ENCODE measurements at places on chromosomes 7 and 10.

GRCh38 chr7:144050093-144050492 lies 1.3 kb downstream of the OR2A5 start:
- no peaks in the 10 kb centered on the region for H3K36me3 ChIP-seq
- H3K4me3 ChIP-seq, result no peak overlapping the region
- no peak for DNase-seq
- no peaks in the 10 kb centered on the region for H3K4me1 ChIP-seq
- H3K27ac ChIP-seq, result no peak overlapping the region

DNA sequence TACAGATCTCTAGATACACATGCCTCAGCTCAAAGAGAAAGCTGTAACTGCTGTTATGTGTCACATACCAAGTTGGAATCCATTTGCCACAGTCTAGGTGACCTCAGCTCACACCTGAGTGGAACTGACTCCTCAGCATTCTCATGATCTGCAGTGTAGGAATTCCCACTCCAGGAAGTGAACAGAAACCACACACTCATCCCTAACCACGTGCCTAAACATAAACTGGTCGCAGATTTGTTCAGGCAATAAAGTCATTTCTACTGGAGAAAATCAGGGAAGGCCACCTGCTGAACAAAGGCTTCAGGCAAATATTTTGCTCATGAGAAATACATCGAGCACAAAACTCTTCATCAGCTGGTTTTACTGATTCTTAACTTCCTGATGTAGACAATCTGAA lies 23.0 kb upstream of the ZMYND11 start:
- H3K36me3 ChIP-seq, result no peaks in the 10 kb centered on the region
- H3K4me3 ChIP-seq, result no peak overlapping the region
- no peaks in the 10 kb centered on the region for H3K4me1 ChIP-seq
- no peak overlapping the region for H3K27ac ChIP-seq
- no peak for DNase-seq

- no peaks in the 10 kb centered on the region for H3K36me3 ChIP-seq
- H3K27ac ChIP-seq, result no peak overlapping the region
- H3K27me3 ChIP-seq, result peaks cover 3% of the 10 kb centered on the region
- peak; percentile 66 for DNase-seq
- peak overlapping the region; percentile 54 for H3K4me3 ChIP-seq
Measured at GRCh38 chr10:784403-785088, 95.1 kb upstream of the DIP2C start.

DNA sequence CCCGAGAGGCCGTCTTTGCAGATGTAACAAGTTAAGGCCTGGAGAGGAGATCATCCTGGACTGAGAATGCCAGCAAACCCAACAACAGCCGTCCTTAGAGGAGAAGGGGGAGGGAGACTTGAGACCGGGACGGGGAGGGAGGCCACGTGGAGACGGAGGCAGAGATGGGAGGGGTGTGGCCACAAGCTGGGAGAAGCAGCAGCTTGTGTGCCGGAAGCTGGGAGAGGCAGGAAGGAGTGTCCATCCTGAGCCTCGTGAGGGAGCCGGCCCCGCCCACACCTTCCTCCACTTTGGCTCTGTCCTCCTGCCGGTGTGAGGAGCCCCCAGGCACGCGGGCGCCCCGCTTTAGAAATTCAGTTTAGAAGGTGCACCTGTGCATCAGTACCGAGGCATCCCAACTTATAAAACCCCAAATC lies 95.7 kb downstream of the DNAJB6 start:
- peak overlapping the region; percentile 50 for H3K4me3 ChIP-seq
- H3K36me3 ChIP-seq, result no peaks in the 10 kb centered on the region
- DNase-seq, result peak; percentile 95

- DNase-seq, result peak; percentile 78
- no peaks in the 10 kb centered on the region for H3K4me1 ChIP-seq
- H3K4me3 ChIP-seq, result no peak overlapping the region
- no peaks in the 10 kb centered on the region for H3K27me3 ChIP-seq
- no peak overlapping the region for H3K27ac ChIP-seq
- no peaks in the 10 kb centered on the region for H3K36me3 ChIP-seq
Measured at GRCh38 chr7:34091321-34091917, 186.1 kb downstream of the BMPER start.

GRCh38 chr7:17274551-17275245 lies 23.8 kb upstream of the AHR start:
- no peaks in the 10 kb centered on the region for H3K4me1 ChIP-seq
- no peak overlapping the region for H3K4me3 ChIP-seq

DNA sequence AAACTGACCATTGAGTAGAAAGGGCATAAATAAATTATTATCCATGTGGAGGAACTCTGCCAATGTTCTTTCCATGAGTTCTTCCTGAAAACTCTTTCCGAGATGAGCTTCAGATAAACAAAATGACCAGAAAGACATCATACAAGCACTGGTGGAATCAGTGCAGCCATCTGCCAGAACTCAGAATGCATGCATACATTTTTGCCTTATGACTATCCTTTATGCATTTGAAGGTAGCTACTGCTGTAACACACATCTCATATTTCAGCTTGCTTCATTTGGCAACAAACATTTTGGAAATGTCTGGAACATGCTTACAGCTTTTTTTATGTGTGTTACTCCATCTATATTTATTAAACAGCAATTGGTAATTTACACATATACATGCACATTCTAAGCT lies 448.9 kb downstream of the PLXDC2 start:
- H3K27ac ChIP-seq, result no peak overlapping the region
- no peaks in the 10 kb centered on the region for H3K27me3 ChIP-seq
- no peak for DNase-seq
- no peak overlapping the region for H3K4me3 ChIP-seq
- no peaks in the 10 kb centered on the region for H3K36me3 ChIP-seq
- no peaks in the 10 kb centered on the region for H3K4me1 ChIP-seq

- DNase-seq, result no peak
- no peak overlapping the region for H3K27ac ChIP-seq
- no peaks in the 10 kb centered on the region for H3K36me3 ChIP-seq
- H3K4me1 ChIP-seq, result peaks cover 7% of the 10 kb centered on the region
- no peaks in the 10 kb centered on the region for H3K27me3 ChIP-seq
Measured at GRCh38 chr10:60990663-60991062, 46.7 kb upstream of the RHOBTB1 start.

- H3K27me3 ChIP-seq, result no peaks in the 10 kb centered on the region
- H3K4me1 ChIP-seq, result no peaks in the 10 kb centered on the region
- no peaks in the 10 kb centered on the region for H3K36me3 ChIP-seq
- no peak overlapping the region for H3K27ac ChIP-seq
Measured at GRCh38 chr7:138865843-138866242, 67.8 kb upstream of the ATP6V0A4 start.

GRCh38 chr7:132488634-132489302 lies 87.5 kb downstream of the PLXNA4 start:
- no peaks in the 10 kb centered on the region for H3K27me3 ChIP-seq
- DNase-seq, result no peak
- H3K4me3 ChIP-seq, result no peak overlapping the region
- H3K36me3 ChIP-seq, result no peaks in the 10 kb centered on the region
- H3K4me1 ChIP-seq, result no peaks in the 10 kb centered on the region

- no peaks in the 10 kb centered on the region for H3K4me1 ChIP-seq
- H3K36me3 ChIP-seq, result no peaks in the 10 kb centered on the region
- DNase-seq, result peak; percentile 8
- H3K27ac ChIP-seq, result no peak overlapping the region
- H3K27me3 ChIP-seq, result no peaks in the 10 kb centered on the region
Measured at GRCh38 chr7:49644396-49645166, 128.9 kb upstream of the VWC2 start.

GRCh38 chr7:41399171-41399570 lies 303.7 kb downstream of the INHBA start:
- no peaks in the 10 kb centered on the region for H3K27me3 ChIP-seq
- H3K4me1 ChIP-seq, result peaks cover 12% of the 10 kb centered on the region
- H3K27ac ChIP-seq, result no peak overlapping the region
- DNase-seq, result no peak
- no peak overlapping the region for H3K4me3 ChIP-seq
- H3K36me3 ChIP-seq, result no peaks in the 10 kb centered on the region

- H3K27me3 ChIP-seq, result no peaks in the 10 kb centered on the region
- no peaks in the 10 kb centered on the region for H3K36me3 ChIP-seq
- H3K4me3 ChIP-seq, result no peak overlapping the region
Measured at GRCh38 chr10:21888959-21889358, 114.6 kb downstream of the DNAJC1 start.

DNA sequence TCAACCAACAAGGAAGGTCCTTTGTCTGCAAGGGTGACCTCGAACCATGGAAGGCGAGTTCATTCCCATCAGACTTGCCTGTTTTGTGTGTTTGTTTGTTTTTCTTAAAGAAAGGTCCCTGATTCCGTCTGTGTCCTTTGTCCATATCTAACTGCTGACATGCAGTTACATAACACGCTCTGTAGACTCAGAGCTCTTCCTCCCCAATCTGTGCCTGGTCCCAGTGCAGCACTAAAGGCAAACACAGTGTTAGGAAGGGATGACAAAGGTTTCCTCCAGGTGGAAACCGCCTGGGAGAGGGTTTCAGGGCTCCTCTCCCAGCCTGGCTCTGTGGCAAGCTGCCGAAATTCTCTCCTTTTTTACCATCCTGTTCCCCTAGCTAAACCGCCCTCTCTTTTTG lies 13.4 kb downstream of the JCAD start:
- no peaks in the 10 kb centered on the region for H3K27me3 ChIP-seq
- no peaks in the 10 kb centered on the region for H3K36me3 ChIP-seq
- DNase-seq, result no peak
- no peak overlapping the region for H3K27ac ChIP-seq
- peaks cover 7% of the 10 kb centered on the region for H3K4me1 ChIP-seq

DNA sequence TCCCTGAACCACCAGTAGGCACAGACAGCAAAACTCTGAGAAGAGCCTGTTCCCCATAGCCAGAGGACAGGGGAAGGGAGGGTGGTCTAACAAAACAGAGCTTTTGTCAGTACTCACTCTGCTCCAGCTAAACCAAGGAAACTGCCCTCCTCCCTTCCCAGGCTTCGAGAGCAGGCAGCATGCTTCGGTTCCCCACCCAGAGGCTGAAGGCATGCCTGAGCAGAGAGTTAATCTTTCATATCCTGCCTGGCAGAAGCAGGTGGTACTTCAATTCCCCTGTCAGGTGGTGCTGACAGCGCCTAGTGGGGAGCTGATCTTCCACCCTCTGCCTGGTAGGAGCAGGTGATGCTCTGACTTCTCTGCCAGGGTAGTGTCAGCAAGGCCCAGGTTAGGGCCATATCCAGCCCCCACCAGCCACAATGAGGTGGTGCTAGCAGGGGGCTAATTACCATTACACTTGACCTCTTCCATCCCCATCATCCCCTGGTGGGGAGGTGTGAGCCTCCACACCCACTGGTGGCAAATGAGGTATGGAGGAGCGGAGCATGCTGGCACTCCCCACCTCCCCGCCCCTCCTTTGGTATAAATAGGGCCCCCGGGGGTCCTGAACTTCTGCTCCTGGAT lies 35.1 kb downstream of the SDK1 start:
- peak; percentile 17 for DNase-seq
- H3K27ac ChIP-seq, result no peak overlapping the region
- no peak overlapping the region for H3K4me3 ChIP-seq
- peaks cover 8% of the 10 kb centered on the region for H3K4me1 ChIP-seq
- no peaks in the 10 kb centered on the region for H3K36me3 ChIP-seq

GRCh38 chr10:114261076-114261475 lies 22.0 kb downstream of the VWA2 start:
- H3K4me1 ChIP-seq, result peaks cover 6% of the 10 kb centered on the region
- no peaks in the 10 kb centered on the region for H3K27me3 ChIP-seq
- DNase-seq, result no peak
- H3K27ac ChIP-seq, result no peak overlapping the region
- H3K36me3 ChIP-seq, result no peaks in the 10 kb centered on the region

- no peak overlapping the region for H3K27ac ChIP-seq
- DNase-seq, result peak; percentile 61
- peaks cover 100% of the 10 kb centered on the region for H3K27me3 ChIP-seq
- H3K4me3 ChIP-seq, result peak overlapping the region; percentile 32
- H3K36me3 ChIP-seq, result no peaks in the 10 kb centered on the region
Measured at GRCh38 chr10:117547716-117548668, 5.4 kb downstream of the EMX2 start.

DNA sequence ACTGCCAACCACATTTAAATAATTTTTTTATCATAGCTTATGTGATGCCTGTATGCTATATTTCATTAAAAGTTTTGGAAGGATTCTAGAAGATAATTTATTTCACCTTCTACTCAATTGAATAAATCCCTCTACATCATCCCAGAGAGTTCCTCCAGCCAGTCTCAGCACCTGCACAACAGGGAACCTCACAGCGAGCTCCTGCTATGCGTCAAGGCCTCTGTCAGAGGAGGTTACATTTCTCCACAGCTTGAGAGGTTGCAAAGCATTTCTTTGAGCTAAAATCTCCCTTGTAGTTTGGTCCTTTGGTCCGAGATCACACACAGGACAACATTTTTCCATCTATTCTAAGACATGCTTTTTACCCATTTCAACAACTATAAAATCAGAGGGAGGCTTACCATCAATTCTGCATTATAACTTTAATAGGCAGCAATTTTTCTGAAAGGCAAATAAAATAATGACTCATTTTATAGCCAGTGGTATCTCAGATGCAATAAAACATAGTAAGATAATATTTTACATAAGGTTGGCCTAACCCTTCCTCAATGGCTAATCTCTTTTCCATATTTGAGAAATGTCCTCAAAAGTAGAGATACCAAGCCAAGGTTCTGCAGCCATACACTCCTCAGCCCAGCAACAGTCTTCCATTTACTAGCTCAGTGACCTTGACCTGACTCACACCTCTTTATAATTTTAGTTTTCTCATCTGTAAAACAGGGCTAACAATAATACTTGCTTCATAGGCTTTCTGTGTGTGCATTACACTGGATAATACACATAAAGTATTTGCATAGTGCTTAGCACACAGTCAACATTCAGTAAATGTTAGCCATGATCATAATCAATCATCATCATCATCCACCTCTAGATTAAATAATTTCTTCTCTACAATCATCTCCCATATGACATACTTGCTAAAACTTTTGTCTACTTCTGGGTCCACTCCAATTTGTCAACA lies 68.8 kb downstream of the DOCK4 start:
- H3K4me3 ChIP-seq, result no peak overlapping the region
- H3K27me3 ChIP-seq, result no peaks in the 10 kb centered on the region
- H3K36me3 ChIP-seq, result no peaks in the 10 kb centered on the region

DNA sequence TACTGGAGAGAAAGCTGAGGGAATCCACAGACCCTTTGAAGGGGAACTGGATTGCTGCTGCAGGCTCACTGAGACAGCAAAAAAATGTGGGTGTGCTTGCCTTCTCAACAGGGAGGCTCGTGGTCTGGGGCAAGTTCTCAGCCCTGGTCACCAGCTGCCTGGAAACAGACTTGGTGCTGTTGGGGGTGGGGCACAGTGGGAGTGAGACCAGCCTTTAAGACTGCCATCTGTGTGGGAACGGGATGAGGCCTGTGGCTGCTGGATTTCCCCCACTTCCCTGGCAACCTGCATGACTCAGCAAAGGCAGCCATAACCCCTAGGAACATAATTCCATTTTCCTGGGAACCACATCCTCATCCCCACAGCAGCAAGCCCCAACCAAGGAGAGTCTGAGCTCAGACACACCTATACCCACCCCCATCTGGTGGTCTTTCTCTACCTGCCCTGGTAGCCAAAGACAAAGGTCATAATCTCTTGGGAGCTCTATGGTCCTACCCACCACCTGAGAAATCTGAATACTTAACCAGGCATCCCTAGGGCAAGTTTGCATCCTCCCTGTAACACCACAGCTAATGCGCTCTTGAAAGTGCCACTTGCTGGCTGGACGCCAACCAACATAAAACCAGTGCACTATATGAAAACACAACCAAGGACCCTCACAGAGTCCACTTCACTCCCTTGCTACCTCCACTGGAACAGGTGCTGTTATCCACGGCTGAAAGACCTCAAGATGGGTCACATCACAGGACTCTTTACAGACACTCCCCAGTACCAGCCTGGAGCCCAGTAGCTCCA lies 45.0 kb upstream of the TFEC start:
- H3K36me3 ChIP-seq, result no peaks in the 10 kb centered on the region
- no peak for DNase-seq
- no peak overlapping the region for H3K4me3 ChIP-seq
- H3K27me3 ChIP-seq, result no peaks in the 10 kb centered on the region
- H3K27ac ChIP-seq, result no peak overlapping the region

Measured in GM23338 (cell line).